ENCODE measurements at places on chromosomes 2 and 18. TPM values are rescaled to one million over a fixed set of nuclear protein-coding genes. Genes with fewer than 3 reads are reported as not detected.

GRCh38 chr2:200810252-200810997 is 1.3 kb upstream of the BZW1 start:
- peak overlapping the region; percentile 84 for H3K4me3 ChIP-seq
- H3K4me1 ChIP-seq: peaks cover 26% of the 10 kb centered on the region
- H3K27ac ChIP-seq: peak overlapping the region; percentile 99

GRCh38 chr2:20501974-20502373 is 55.1 kb downstream of the RHOB start:
- H3K36me3 ChIP-seq: no peaks in the 10 kb centered on the region
- no peaks in the 10 kb centered on the region for H3K4me1 ChIP-seq
- no peaks in the 10 kb centered on the region for H3K27me3 ChIP-seq
- DNase-seq: no peak
- no peak overlapping the region for H3K27ac ChIP-seq

DNA sequence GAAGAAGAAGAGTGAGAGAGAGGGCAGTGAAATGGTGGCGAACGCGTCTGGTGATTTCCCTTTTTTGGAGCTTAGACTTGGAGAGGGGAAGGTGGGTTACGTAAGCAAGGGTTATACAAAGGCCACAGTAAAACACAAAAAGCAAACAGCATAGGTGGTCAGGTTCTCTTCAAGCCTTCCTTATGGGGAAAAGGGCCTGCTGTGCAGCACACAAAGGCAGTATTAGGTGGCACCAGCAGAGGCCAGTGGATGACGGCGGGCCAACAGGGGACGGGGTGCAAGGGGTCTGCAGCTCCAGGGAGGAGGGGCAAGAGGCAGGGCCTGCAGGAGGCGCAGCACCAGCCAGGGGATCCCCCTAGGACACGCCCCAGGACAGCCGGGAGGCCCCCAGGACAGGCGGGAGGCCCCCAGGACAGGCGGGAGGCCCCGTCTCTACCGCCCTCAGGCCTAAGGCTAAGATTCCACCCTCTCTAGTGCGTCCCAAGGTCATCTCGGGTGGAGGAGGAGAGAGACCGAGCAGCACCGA is 32.6 kb upstream of the NPC1 start:
- no peak for DNase-seq
- no peak overlapping the region for H3K27ac ChIP-seq
- peak overlapping the region; percentile 76 for H3K4me3 ChIP-seq
- peaks cover 16% of the 10 kb centered on the region for H3K4me1 ChIP-seq
- H3K36me3 ChIP-seq: no peaks in the 10 kb centered on the region
- H3K27me3 ChIP-seq: no peaks in the 10 kb centered on the region

- no peak for DNase-seq
- H3K4me1 ChIP-seq: no peaks in the 10 kb centered on the region
- H3K27me3 ChIP-seq: no peaks in the 10 kb centered on the region
- no peak overlapping the region for H3K27ac ChIP-seq
Observed at GRCh38 chr18:58640428-58640805, 11.5 kb upstream of the ALPK2 start.

- no peak overlapping the region for H3K4me3 ChIP-seq
- DNase-seq: no peak
- H3K36me3 ChIP-seq: no peaks in the 10 kb centered on the region
- H3K27ac ChIP-seq: no peak overlapping the region
- H3K27me3 ChIP-seq: no peaks in the 10 kb centered on the region
Observed at GRCh38 chr18:71287268-71287667, 998.4 kb downstream of the SOCS6 start.

- DNase-seq: no peak
- no peak overlapping the region for H3K27ac ChIP-seq
- H3K4me3 ChIP-seq: no peak overlapping the region
- H3K27me3 ChIP-seq: no peaks in the 10 kb centered on the region
- H3K36me3 ChIP-seq: no peaks in the 10 kb centered on the region
Observed at GRCh38 chr18:26756556-26756955, 109.0 kb downstream of the AQP4 start.

GRCh38 chr18:10195529-10195928 is 258.9 kb upstream of the APCDD1 start:
- no peaks in the 10 kb centered on the region for H3K36me3 ChIP-seq
- no peak overlapping the region for H3K27ac ChIP-seq
- no peaks in the 10 kb centered on the region for H3K27me3 ChIP-seq

DNA sequence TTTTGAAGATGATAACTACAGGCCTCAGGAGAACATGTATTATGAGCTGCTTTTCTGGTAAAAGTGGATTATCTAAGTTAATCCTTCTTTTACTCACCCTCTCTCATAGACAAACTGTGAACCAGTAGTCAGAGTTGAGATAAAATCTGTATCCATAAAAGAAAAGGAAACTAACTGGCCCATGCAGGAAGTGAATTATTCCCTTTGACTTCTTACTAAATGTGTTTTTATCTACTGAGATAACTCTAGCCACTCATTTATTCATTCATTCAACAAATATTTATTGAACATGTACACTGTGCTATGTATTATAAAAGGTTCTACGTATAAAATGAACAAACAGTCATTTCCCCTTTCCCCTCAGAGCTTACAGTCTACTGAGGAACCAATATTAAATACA is 10.0 kb downstream of the WDR35 start:
- H3K27ac ChIP-seq: no peak overlapping the region
- peaks cover 47% of the 10 kb centered on the region for H3K36me3 ChIP-seq
- no peaks in the 10 kb centered on the region for H3K4me1 ChIP-seq
- no peaks in the 10 kb centered on the region for H3K27me3 ChIP-seq
- no peak overlapping the region for H3K4me3 ChIP-seq
- DNase-seq: no peak

The REG1A gene
- 11.4 TPM for total RNA-seq

DNA sequence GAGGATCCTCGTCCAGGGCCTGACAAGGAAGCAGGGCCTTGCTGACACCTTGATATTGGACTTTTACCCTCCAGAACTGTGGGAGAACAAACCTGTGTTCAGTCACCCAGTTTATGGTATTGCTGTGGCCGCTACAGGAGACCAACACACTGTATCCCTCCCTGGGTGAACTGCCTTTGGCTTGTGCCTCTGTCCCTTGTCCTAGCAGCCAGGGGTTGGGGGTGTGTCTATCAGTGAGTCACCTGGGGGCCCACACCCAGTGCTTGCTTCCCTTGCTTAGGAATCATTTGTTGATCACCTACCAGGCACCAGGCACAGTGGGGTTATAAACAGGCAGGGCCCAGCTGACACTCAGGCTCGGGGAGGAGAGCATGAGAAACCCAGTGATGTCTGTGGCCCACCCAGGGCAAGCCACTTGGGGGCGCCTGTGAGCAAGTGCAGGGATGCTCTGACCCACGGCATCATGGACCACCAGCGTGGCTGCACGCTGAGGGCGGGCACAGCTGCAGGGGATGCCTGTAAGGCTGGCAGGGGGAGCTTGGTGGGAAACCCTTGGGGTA is 17.1 kb downstream of the TMEM185B start:
- no peak overlapping the region for H3K27ac ChIP-seq
- DNase-seq: no peak
- H3K36me3 ChIP-seq: no peaks in the 10 kb centered on the region
- no peaks in the 10 kb centered on the region for H3K4me1 ChIP-seq
- no peaks in the 10 kb centered on the region for H3K27me3 ChIP-seq
- no peak overlapping the region for H3K4me3 ChIP-seq

GRCh38 chr2:215888680-215889079 is 124.7 kb downstream of the MREG start:
- H3K4me1 ChIP-seq: peaks cover 12% of the 10 kb centered on the region
- H3K4me3 ChIP-seq: no peak overlapping the region
- DNase-seq: no peak

The NR4A2 gene
- 19.5 TPM for total RNA-seq

GRCh38 chr2:40401896-40402295 is 50.0 kb downstream of the SLC8A1 start:
- no peaks in the 10 kb centered on the region for H3K36me3 ChIP-seq
- no peak overlapping the region for H3K4me3 ChIP-seq
- H3K27ac ChIP-seq: no peak overlapping the region
- no peak for DNase-seq

DNA sequence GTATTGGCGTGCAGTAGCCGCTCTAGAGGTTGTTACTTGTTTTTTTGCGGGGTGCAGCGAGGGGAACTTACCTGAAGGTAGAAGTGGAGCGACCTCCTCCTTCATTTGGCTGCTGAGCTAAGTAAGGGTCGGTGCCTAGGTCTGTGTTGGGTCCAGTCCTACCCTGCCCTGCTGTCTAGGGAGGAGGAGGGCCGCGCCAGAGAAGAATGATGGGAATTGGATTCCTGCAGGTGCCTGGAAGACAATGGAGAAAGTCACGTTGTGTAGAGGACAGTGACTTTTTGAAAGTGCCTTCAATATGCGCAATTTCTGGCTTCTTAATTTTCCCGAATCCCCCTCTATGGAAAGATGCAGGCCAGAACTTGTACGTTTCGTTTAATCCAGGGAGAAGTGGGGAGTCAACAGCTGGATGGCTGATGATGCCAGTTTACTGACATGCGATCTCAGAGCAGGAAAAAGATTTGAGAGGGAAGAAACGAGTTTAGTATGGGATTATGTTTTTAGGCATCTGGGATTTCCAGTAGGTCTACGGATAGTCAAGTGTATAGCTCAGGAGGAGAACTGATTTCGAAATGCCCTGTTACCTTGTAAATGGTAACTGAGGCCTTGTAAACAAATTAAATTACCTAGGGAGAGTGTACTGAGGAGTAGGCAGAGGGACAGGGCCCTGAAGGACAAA is 653 bp downstream of the MRPS9 start:
- H3K27me3 ChIP-seq: no peaks in the 10 kb centered on the region
- H3K36me3 ChIP-seq: no peaks in the 10 kb centered on the region
- no peak for DNase-seq
- H3K27ac ChIP-seq: peak overlapping the region; percentile 32

The SCYGR6 gene
- total RNA-seq: not detected

GRCh38 chr18:44898498-44898897 is 217.8 kb downstream of the SETBP1 start:
- no peak overlapping the region for H3K27ac ChIP-seq
- no peaks in the 10 kb centered on the region for H3K27me3 ChIP-seq
- no peaks in the 10 kb centered on the region for H3K4me1 ChIP-seq
- H3K4me3 ChIP-seq: no peak overlapping the region
- DNase-seq: no peak

GRCh38 chr2:109351164-109351756 is 222.3 kb downstream of the SH3RF3 start:
- H3K27ac ChIP-seq: no peak overlapping the region
- no peak for DNase-seq
- H3K36me3 ChIP-seq: no peaks in the 10 kb centered on the region
- H3K4me3 ChIP-seq: no peak overlapping the region
- H3K27me3 ChIP-seq: no peaks in the 10 kb centered on the region

DNA sequence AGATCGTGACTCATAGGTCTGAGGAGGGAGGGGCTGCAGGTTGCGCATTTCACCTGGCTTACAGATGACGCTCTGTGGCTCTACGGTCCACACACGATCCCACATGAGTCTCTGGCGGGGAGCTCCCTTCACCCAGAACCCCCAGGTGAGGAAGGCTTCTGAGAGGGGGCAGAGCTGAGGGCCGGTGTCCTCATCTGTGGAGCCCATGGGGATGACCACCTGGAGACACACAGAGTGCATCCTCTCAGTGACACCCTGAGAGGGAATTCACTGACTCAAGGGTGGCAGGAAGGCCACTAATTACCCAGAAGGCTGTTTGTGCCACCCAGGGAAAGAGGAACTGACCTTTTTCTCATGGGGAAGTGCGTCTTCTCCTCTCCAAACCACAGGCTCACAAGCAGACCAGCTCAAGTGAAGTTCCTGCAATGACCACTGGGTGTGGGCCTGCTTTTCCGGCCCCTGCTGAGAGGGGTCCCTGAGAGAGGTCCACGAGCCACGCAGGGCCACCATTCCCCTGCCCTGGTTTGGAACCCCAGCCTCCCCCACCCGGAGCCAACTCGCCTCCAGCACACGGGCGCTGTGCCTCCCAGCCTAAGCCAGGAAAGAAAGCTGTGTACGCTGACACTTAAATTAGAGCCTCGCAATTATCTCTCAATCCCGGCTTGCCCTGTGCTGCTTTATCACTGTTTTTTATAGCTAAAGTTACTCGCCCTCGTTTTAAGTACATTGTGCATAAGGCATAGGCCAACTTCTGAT is 114.1 kb downstream of the BCL11A start:
- no peak overlapping the region for H3K27ac ChIP-seq
- no peaks in the 10 kb centered on the region for H3K36me3 ChIP-seq

- peaks cover 8% of the 10 kb centered on the region for H3K36me3 ChIP-seq
- no peaks in the 10 kb centered on the region for H3K4me1 ChIP-seq
- no peaks in the 10 kb centered on the region for H3K27me3 ChIP-seq
- H3K27ac ChIP-seq: peak overlapping the region; percentile 2
- H3K4me3 ChIP-seq: no peak overlapping the region
Observed at GRCh38 chr18:23230686-23231085, 95.4 kb downstream of the CABLES1 start.

The CPS1 gene
- 8.2 TPM for total RNA-seq

- no peaks in the 10 kb centered on the region for H3K27me3 ChIP-seq
- DNase-seq: no peak
Observed at GRCh38 chr2:150135223-150135883, 352.1 kb downstream of the RND3 start.

- no peak for DNase-seq
- no peaks in the 10 kb centered on the region for H3K36me3 ChIP-seq
- no peak overlapping the region for H3K4me3 ChIP-seq
- H3K27me3 ChIP-seq: peaks cover 6% of the 10 kb centered on the region
- no peak overlapping the region for H3K27ac ChIP-seq
- H3K4me1 ChIP-seq: peaks cover 26% of the 10 kb centered on the region
Observed at GRCh38 chr2:120465012-120465700, 119.2 kb downstream of the INHBB start.

DNA sequence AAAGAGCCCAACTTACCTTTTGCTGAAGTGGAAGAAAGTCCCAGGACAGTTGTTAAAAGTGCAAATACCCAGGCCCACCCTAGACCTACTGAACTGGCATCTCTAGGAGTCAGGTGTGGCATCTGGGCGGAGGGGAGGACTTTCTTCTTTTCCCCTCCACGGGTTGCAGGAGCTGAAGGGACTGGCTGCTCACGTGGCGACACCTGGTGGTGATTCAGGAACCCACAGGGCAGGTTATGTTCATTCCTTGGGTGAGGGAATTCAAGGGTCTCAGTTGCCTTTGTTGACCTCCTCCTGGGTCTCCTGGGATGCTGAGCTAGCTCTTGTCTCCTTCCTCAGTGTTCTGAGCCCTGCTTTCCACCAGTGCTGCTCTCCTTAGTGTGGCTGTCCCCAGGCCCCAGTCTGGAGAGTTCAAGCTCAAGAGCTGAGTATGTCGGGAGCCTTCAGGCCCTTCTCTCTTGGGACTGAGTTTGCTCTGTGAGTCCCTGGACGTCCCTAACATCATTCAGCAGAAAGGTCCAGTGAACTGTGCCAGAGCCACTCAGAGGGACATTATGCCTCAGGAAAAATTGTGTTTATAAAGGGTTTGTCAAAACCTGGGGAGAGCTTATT is 56.9 kb downstream of the DYSF start:
- no peaks in the 10 kb centered on the region for H3K36me3 ChIP-seq
- no peak overlapping the region for H3K27ac ChIP-seq
- no peak overlapping the region for H3K4me3 ChIP-seq
- no peaks in the 10 kb centered on the region for H3K27me3 ChIP-seq
- peak; percentile 49 for DNase-seq
- no peaks in the 10 kb centered on the region for H3K4me1 ChIP-seq

The MC2R gene
- not detected for total RNA-seq

The TTC31 gene
- 14.6 TPM for total RNA-seq

GRCh38 chr2:215727507-215728503 is 285.5 kb downstream of the MREG start:
- H3K4me3 ChIP-seq: no peak overlapping the region
- no peaks in the 10 kb centered on the region for H3K36me3 ChIP-seq
- H3K27ac ChIP-seq: no peak overlapping the region
- no peaks in the 10 kb centered on the region for H3K27me3 ChIP-seq
- H3K4me1 ChIP-seq: peaks cover 8% of the 10 kb centered on the region
- DNase-seq: no peak
